ENCODE measurements at places on chromosomes 3 and 15.
A peak's percentile ranks its signal among the peaks of the same experiment; 100 is the strongest.

- peak; percentile 59 for DNase-seq
Measured at GRCh38 chr3:13420045-13420830, at the start of gene NUP210. NUP210 (minus strand) TSS chr3:13420322; CDS start chr3:13420226, 96 bp downstream.

GRCh38 chr15:38894243-38894948, 329.8 kb upstream of the RASGRP1 start:
- DNase-seq: no peak

GRCh38 chr3:42691816-42692666, 6.7 kb downstream of the KLHL40 start:
- DNase-seq: no peak

DNA sequence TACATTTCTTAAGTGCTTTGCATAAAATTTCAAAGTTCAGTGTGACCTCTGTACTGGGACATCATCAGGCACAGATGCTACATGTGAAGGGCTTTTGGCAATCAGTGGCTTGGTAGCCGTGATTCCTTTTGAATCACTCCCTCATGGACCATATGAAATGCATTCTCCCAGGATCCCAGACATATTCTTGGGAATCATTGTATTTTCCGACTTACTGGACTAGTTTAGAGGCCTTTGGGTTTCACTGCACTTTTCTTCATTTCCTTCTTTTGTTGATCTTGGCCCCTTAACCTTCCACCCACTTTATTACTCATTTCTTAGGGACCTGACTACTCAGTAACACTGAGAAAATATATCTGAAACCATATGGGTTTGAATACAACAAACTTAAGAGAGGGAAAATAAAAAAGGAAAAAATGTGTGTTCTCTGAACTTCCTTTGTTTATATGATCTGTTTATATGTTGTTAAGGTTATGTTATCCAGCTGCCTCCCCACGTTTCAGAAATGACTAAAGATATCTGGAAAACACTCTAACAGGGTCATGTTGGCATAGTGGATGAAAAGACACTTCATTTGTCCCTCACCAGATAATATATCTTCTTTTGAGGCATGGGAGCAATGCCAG, 35.1 kb downstream of the HMG20A start:
- no peak for DNase-seq

DNA sequence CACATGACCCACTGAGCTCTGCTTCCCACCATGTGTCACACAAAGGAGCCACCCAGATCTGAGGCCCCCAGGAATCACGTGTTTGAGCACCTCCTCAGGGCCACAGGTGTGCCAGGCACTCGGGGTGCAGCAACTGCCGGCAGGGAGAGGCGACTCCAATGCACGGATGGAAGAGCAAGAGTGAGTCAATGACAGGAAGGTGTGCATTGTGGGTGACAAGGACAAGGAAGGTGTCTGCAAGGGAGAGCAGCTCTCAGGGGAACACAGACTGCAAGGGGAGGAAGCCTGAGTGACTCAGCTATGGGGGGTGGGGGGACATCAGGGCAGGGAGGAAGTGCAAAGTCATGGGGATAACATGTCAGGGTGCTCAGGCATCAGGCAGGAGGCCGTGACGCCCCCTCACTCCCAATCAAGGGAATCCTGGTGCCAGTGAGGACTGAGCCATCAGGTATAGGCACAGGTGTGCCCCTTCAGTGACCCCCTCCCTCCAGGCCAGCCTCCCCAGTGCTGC, 67.4 kb downstream of the NUP210 start:
- DNase-seq: no peak

DNA sequence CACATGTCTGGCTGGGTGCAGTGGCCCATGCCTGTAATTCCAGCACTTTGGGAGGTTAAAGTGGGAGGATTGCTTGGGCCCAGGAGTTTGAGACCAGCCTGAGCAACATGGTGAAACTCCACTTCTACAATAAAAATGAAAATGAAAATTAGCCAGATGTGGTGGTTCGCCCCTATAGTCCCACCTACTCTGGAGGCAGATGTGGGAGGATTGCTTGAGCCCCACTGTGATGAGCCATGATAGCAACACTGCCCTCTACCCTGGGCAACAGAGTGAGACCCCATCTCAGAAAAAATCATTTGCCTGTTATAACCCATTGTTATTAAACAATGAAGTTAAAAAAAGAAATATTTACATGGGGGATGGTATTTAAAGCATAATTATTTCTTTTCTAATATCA, 240.1 kb upstream of the ZPLD1 start:
- DNase-seq: no peak

DNA sequence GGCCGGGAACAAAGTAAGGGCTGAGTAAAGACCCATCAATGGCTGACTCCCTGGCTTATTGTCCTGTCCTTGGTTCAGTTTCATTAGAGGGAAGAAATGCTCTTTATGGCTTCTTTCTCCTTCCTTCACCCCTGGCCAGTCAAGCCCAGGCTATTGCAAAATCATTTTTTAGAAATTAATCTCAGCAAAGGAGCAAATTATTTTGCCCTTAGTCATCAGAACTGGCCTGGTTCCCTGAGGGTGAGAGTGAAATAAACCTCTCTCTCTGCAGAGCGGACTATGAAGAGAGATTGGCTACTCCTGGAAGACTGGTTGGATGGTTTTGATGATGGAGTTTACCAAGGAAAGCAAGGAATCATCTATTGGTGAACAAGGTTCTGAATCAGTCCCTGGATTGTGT, 52.7 kb upstream of the OXTR start:
- DNase-seq: no peak

DNA sequence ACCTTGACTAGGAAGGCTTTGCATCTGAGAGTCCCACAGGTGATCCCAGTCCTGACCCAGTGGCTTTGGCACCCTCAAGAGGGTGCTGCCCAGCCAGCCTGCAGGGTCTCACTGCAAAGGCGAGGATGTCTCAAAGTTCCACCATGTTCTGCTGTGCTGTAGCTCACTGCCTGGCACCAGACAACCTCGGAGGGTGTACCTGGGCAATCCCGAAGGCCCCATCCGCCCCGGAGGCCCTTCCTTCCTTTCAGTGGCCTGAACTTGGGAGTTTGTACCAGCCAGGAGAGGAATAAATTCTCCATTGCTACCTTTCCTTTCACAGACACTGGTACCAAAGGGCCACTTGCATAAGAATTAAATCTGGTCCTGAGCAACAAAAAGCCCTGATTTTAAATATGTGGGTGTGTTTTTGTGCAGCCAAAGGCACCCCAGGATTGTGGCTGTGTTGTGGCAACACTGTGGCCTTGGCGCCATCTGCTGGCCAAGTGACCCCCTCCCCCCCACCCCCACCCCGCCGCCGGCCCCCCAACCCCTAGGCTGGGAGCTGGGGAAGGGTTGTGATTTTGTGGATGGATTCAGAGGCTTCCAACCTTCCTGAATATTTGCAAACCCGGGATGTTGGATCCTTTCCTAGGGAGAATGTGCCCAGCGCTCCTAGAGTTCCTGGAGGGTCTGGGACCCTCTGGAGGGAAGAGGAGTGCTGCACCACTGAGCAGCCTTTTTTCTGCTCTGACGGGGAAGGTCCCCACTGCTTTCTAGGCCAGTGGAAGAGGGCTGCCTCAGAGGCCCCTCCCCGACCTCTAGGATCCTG, 9.7 kb upstream of the PTPN23 start:
- no peak for DNase-seq

DNA sequence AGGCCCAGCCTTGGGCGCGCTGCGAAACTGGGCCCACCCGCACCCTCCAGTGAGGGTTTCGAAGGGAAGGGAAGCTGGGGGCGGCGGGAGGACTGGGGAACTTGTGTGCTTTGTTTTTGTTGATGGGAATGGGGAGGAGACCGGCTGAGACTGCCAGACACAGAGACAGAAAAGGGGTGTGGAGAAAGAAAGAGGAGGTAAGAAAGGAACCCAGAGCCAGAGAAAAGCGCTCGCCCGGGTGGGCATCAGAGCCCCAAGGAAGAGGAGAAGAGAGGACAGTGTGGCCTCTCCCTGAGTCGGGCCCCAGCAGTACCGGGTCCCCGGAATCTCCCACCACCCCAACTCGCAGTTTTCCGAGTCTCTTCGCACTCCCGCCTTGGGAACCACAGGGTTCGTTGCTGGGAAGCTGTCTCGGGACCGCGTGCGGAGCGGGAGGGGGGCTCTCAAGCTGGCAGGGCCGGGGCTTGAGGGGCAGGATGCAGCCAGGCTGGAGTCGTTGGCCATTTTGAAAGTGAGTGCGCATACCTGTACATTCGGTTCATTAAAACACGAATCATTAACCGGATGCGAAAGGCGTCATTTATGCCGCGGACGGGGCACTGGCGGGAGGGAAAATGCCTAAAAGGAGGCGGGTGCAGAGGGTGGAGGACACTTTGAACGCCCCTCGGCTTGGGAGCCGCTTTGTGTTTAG, 3.1 kb downstream of the SKOR1 start:
- DNase-seq: no peak

DNA sequence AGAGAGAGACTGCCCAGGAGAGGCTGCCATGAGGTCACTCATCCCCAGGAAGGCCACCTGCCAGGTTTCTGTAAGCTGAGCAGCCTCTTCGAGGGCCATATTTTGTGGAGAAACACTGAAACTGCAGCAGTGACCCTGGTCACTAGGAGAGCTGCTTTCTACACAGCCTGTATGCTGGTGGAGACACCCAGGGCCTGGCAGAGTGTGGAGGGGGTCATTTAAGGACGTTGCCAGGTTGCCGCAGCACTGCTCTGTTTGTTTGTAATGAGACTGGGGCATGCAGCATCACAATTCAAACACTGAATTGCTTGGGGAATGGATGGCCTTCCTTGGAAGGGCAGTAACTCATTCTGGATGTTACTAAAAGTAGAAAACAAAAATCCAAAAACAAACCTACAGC, 104.9 kb upstream of the TRIM42 start:
- no peak for DNase-seq

DNA sequence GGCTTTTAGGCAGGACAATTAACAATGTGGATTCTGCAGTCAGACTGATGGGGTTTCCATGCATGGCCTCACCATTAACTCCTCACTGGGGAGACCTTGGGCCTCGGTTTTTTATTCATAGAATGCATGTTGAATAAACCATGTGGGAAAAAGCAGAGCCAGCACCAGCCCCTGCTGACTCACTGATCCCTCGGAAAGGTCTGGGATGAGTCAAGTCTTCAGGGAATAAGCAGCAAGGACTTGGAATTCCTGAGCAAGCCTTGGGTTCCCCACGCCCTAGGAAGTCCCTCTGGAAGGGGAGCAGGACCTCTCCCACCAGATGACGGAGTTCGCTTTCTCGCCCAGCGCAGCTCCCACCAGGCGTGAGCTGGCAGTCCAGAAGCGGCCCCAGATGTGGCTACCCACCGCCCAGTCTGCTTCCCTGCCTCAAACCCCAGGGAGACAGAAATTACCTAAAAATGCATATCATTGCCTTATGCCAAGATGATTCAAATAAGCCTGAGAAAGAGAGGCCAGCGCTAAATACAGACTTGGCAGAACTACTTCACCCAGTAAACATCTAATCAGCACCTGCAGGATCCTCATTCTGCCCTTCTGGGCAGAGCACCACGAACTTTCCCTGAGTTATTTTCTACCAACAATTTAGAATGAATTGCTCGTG, 45.4 kb downstream of the BTD start:
- DNase-seq: no peak

- no peak for DNase-seq
Measured at GRCh38 chr3:126519506-126520455, 2.2 kb upstream of the UROC1 start.

- DNase-seq: no peak
Measured at GRCh38 chr3:159488602-159489001, 500.0 kb upstream of the IL12A start.

- DNase-seq: no peak
Measured at GRCh38 chr15:38454696-38455090, 766 bp downstream of the FAM98B start.

GRCh38 chr15:81377871-81378270, 3.9 kb upstream of the TMC3 start:
- DNase-seq: no peak

DNA sequence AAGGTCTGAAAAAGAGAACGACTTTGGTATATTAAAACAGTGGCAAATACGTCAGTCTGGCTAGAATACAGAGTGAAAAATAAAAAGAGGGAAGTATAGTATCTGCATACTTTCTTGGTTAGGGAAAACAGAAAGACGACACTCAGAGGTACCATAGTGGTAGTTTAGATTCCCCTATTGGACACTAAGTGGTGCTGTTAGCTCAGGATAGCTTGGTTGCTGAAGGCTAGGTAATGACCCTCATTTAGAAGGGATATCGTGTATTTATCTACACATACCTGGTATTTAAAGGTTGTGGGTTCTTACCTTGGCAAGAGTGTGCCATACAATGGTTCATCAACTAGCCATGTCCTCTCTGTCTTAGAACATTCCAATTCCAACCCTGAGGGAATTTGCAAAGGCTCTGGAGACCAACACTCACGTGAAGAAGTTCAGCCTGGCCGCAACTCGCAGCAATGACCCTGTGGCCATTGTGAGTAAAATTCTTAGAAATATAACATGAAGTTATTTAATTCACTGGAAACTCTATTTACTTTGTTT, 31.0 kb downstream of the TMOD2 start:
- DNase-seq: no peak

GRCh38 chr15:29435811-29436210, 166.2 kb upstream of the NSMCE3 start:
- DNase-seq: no peak

- DNase-seq: no peak
Measured at GRCh38 chr3:114874522-114874971, 272.5 kb downstream of the ZBTB20 start.

- no peak for DNase-seq
Measured at GRCh38 chr15:50051811-50052419, 67.1 kb downstream of the ATP8B4 start.

GRCh38 chr3:39981547-39982184, 172.3 kb downstream of the MYRIP start:
- no peak for DNase-seq

- DNase-seq: no peak
Measured at GRCh38 chr15:25767356-25768151, 95.6 kb downstream of the ATP10A start.

GRCh38 chr15:93235926-93236780, 147.1 kb upstream of the RGMA start:
- DNase-seq: no peak

DNA sequence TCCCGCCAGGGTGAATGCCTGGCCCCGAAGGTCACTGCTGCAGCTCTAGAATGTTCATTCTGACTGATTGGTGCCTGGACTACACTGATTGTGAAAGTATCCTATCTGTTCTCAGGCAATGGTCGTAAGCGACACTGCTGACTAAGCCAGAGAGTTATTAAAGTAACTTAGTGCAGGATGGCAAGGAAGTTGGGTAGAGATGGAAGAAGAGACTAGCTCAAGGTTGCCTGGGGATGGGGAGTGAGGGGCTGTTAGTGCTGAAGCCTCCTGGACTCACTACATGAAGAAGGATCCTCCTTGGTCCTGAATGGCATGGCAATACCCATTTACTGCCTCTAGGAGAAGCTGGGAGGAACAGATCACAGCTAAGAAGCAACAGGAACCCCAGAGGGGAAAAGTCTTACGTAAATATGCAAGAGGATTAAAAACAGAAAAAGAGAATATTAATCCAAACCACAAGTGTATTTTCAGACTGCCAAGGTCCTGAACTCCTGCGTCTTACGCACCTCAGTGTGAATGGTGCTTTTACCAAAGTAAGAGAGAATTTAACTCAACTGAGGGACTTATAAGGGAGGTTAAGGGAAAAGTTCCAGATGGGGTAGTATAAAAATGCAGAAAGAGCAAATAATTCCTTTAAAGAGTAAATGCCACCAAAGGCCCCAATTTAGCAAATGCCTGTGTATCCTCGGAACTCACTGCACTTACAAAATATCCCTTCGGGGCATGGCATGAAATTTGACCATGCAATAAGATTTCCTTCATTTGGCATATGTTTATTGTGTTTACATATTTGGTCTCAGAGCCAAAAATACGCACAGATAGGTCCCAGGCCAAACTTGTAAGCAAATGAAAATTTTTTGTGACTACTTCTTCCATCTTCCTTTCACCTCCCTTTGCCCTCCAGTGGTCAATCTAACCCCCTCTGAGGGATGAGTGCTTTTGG, 64.0 kb upstream of the DGKG start:
- no peak for DNase-seq

Data from progenitor cell of endocrine pancreas (in vitro differentiated cells).